ENCODE measurements at places on chromosomes 7 and 10.
A peak's percentile ranks its signal among the peaks of the same experiment; 100 is the strongest.

- DNase-seq: no peak
These were observed 194.8 kb downstream of the TMEM178B start for GRCh38 chr7:141268614-141269013.

- DNase-seq: no peak
These were observed 152.8 kb downstream of the AUTS2 start for GRCh38 chr7:69751026-69751425.

- no peak for DNase-seq
These were observed 43.7 kb downstream of the FAM53B start for GRCh38 chr10:124700293-124701037.

- DNase-seq: peak; percentile 62
These were observed 86.5 kb upstream of the GRB10 start for GRCh38 chr7:50869108-50869725.

DNA sequence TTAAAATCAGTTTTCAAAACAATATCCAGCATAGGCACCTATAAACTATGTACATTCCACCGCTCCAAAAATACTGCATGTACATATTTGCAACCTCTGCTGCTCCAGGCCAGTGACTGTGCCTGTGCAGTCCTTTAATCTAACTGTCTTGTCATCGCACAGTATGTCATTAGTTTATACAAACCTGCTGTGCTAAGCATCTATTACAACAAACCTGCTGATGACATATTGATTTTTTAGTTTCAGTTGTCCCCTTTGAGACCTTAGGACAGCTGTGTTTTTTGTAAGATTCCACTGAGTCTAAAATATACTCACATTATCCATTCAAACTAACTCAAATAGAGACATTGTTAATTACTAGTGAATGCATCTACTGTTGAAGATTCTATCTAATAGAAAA lies 33.1 kb downstream of the SEMA3C start:
- DNase-seq: no peak
